ENCODE measurements at places on chromosomes 6 and 20.

- H3K4me3 ChIP-seq: no peak overlapping the region
- H3K36me3 ChIP-seq: no peaks in the 10 kb centered on the region
- H3K27ac ChIP-seq: peak overlapping the region; percentile 58
- no peaks in the 10 kb centered on the region for H3K27me3 ChIP-seq
- no peaks in the 10 kb centered on the region for H3K4me1 ChIP-seq
Observed at GRCh38 chr20:47330933-47331708, 25.4 kb downstream of the ZMYND8 start.

GRCh38 chr6:157261606-157262005, 61.7 kb downstream of the TMEM242 start:
- H3K27ac ChIP-seq: no peak overlapping the region
- DNase-seq: no peak
- no peaks in the 10 kb centered on the region for H3K36me3 ChIP-seq
- H3K27me3 ChIP-seq: no peaks in the 10 kb centered on the region
- no peak overlapping the region for H3K4me3 ChIP-seq

DNA sequence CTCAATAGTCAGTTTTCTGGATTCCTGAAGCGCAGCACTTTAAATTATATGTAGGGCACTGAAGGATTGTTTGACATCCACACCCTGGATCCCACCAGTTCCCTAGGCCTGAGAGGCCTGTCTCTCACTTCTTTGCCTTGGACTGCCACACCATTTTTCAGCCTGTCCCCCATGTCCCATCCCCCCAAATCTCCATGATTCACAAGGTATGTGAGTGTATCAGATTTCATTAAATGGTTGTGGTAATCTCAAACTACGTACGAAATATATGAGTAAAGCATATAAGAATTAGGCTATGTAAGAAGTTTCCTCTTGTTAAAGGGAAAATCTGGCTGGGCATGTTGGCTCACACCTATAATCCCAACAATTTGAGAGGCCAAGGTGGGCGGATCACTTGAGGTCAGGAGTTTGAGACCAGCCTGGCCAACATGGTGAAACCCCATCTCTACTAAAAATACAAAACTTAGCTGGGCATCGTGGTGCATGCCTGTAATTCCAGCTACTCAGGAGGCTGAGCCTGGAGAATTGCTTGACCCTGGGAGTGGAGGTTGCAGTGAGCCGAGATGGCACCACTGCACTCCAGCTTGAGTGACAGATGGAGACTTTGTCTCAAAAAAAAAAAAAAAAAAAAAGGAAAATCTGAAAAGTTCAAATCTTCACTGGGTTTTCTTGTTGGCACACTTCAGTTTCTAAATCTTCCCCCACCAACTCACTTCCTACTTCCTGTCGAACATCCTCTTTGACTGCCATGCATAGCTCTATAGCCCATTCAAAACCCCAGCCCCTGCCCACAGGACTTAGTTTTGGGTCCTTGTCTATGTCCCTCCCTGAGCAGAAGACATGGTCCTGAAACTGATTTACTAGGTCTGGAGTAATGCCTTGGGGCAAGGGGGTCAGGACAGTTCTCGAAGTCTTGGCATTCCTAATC, 97.3 kb upstream of the SHLD1 start:
- H3K4me3 ChIP-seq: no peak overlapping the region
- H3K27ac ChIP-seq: no peak overlapping the region
- no peaks in the 10 kb centered on the region for H3K27me3 ChIP-seq
- DNase-seq: no peak

GRCh38 chr20:50267041-50267865, 76.6 kb downstream of the CEBPB start:
- no peaks in the 10 kb centered on the region for H3K36me3 ChIP-seq
- no peak overlapping the region for H3K4me3 ChIP-seq
- no peaks in the 10 kb centered on the region for H3K27me3 ChIP-seq
- H3K27ac ChIP-seq: no peak overlapping the region

DNA sequence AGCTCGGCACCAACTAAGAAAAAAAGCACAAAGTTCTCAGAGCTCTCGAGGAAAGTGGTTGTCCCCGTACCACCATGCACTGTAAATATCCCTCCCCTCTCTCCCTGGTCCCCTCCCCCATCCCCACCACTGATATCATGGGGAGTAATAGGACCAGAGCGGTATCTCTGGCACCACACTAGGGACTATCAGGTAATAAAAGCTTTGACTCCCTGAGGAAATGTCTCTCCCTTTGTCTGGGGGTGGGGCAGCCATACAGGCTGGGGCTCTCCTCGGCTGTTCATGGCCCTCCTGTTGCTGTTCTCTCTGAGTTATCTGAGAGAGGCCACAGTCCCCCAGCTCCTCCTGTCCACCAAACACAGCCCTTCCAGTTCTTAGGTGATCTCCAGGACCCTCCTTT, 5.0 kb upstream of the GNRH2 start:
- DNase-seq: no peak
- H3K27me3 ChIP-seq: no peaks in the 10 kb centered on the region
- H3K4me3 ChIP-seq: no peak overlapping the region
- H3K4me1 ChIP-seq: no peaks in the 10 kb centered on the region
- no peak overlapping the region for H3K27ac ChIP-seq
- H3K36me3 ChIP-seq: no peaks in the 10 kb centered on the region

Data from neural progenitor cell (in vitro differentiated cells).